ENCODE measurements at places on chromosomes 12 and 14.
A peak's percentile ranks its signal among the peaks of the same experiment; 100 is the strongest.

GRCh38 chr12:4448371-4448940 lies 2.8 kb upstream of the FGF6 start:
- no peak for DNase-seq

GRCh38 chr14:102437997-102438915 lies 71.3 kb downstream of the ANKRD9 start:
- DNase-seq, result peak; percentile 11

- no peak for DNase-seq
These were observed 8.9 kb downstream of the FAM186A start for GRCh38 chr12:50387487-50387886.

DNA sequence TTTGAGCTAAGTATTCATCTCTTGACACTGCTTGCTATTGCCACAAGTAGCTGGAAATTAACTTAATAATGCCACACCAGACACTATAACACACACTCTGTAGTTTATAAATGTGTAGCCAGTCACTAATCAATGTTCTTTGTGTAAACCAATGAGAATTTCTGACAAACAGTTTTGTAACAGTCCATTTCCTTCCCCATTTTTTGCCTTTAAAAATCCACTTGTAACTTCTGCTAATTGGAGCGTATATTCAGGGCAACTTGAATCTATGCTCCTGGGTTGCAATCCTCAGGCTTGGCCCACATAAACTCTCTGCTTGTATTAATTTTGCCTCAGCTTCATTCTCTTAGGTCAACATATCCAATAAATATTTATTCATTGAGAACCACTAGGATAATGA lies 125.0 kb upstream of the DHRS4 start:
- no peak for DNase-seq

GRCh38 chr12:64192644-64193444 lies 29.3 kb downstream of the KICS2 start:
- no peak for DNase-seq

GRCh38 chr12:32012249-32012785 lies 53.1 kb downstream of the RESF1 start:
- DNase-seq, result no peak

DNA sequence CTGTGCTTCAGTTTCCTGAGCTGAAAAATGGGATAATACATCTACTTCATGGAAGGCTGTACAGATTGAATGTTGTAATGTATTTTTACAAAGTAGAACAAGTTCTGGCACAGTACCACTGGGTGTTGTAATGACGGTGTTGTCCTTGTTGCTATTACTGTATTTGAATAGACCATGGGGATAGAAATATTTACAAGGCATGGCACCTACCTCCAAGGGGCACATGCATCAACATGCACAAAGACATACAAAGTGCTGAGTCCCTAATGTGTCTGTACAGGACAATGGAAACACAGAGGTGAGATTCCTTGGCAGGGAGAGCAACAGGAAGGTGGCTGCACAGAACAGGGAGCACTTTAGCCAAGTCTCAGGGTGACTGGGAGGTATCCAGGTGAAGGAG lies 930.6 kb upstream of the TMEM132C start:
- no peak for DNase-seq

GRCh38 chr14:31677630-31678029 lies 116.4 kb downstream of the NUBPL start:
- DNase-seq, result no peak

- no peak for DNase-seq
These were observed 99.8 kb upstream of the RESF1 start for GRCh38 chr12:31859232-31859977.

- DNase-seq, result no peak
These were observed 41.4 kb downstream of the PLEKHG3 start for GRCh38 chr14:64745511-64746091.

DNA sequence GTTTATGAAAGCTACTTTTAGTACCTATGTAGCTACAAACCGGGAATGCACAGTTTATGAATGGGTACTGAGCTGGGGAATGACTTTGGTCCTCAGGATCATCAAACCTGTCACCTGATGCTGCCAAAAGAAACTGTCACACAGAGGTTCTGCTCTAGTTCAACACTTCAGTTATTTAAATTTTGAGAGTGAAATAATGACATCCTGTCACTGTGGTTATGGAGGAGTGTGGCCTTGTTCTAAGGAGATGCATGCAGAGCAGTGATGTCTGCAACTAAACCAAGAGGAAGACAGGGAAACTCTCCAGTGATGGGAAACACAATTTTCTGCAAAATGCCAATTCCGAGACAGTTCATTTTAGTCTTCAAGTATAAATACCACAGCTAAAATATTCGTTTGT lies 4.8 kb upstream of the AEBP2 start:
- DNase-seq, result no peak

DNA sequence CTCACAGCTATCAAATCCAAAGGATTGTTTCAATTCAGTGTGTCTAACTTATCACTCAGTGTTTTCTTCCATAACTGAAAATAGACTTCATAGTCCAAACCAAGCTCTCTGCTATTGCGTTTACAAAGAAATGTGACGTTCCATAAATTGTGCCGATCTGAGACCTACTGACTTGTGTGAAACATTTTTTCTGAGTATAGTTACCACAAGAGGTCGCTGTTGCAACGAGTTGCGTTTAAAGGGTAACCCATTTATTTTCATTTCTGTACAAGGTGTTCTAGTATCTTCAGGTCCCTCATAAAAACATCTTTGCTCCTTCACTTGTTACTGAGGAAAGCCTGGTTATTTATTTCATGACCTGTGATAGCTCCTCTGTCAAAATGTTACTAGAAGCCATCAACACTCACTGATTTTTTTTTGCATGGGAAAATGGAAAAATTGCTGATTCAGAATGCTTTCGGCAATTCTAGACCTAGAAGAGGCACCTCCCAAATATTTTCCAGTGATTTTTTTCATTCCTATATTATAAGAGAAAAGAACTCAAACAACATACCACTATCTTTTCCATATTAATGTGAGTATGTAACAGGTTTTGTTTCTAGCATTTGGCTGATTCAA lies 60.9 kb upstream of the OR4E1 start:
- DNase-seq, result no peak

- no peak for DNase-seq
These were observed 100.1 kb downstream of the CRADD start for GRCh38 chr12:93777254-93777653.

GRCh38 chr12:70379846-70380245 lies 13.8 kb downstream of the KCNMB4 start:
- no peak for DNase-seq

Data from BJ (cell line).